ENCODE measurements at places on chromosomes 12 and 14. TPM values are rescaled to one million over a fixed set of nuclear protein-coding genes. Genes with fewer than 3 reads are reported as not detected.

DNA sequence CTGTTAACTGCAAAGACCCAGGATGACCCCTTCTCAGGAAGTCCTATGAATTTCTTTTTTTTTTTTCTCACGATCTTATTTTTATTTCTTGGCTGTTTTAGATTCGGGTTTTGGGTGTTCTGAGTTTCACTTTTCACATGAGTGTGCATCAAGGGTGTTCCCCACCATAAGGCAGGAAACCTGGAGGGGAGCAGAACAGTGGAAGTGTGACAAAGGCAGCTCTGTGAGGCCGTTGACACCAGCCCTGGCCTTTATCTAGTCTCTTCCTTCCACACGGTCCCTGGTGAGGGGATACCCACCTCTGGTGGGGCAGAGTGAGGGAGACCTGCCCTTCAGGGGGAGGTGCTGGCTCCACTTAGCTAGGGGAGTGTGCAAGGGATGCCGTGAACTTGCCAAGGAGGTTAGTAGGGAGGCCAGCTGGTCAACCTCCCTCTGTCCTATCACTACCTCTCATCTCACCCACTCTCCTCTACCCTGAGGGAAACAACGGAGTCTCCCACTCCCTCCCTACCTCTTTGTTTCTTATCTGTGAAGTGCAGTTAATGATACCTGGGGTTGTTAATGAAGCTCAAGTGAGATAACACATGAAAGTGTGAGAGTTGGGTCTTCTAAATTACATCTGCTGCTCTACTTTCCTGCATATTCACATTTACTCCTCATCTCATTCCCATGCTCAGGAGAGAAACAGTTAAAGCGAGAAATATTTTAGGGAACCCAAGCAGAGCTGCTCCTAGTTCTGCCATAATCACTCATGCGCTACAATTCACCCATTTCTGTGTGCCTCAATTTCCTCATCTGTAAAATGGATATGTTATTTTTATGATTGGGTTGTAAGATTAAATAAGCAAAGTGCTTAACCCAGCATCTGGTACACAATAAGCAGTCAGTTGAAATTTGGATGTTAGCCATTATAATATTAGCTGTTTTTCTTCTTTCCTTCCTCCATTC lies 4.4 kb upstream of the GALNT6 start:
- no peak overlapping the region for H3K27ac ChIP-seq
- H3K27me3 ChIP-seq: no peaks in the 10 kb centered on the region
- peak; percentile 46 for DNase-seq
- H3K36me3 ChIP-seq: no peaks in the 10 kb centered on the region
- no peak overlapping the region for H3K4me3 ChIP-seq

DNA sequence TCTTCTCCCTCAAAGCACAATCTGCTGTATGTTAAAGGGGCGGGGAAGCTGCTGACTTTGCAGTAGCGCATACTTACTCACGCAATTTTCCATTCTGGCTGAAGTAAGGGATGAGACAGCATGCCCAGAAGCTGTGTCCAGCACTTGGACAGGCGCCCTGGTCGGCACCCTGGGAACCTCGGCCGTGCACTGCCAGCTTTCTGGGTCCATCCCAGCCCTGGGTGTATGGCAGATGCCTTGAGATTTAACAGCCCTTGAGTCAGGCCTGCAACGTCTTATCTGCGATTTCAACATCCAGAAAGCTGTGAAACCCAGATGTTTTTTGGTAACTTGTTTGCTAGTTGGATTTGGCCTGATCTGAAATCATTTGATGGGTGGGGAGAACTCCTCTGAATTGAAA lies 16.1 kb downstream of the EML1 start:
- no peaks in the 10 kb centered on the region for H3K36me3 ChIP-seq
- no peaks in the 10 kb centered on the region for H3K4me1 ChIP-seq
- peak; percentile 49 for DNase-seq
- H3K27me3 ChIP-seq: no peaks in the 10 kb centered on the region
- no peak overlapping the region for H3K4me3 ChIP-seq

The P2RX2 gene
- not detected for total RNA-seq

The SLC6A13 gene
- total RNA-seq: not detected

DNA sequence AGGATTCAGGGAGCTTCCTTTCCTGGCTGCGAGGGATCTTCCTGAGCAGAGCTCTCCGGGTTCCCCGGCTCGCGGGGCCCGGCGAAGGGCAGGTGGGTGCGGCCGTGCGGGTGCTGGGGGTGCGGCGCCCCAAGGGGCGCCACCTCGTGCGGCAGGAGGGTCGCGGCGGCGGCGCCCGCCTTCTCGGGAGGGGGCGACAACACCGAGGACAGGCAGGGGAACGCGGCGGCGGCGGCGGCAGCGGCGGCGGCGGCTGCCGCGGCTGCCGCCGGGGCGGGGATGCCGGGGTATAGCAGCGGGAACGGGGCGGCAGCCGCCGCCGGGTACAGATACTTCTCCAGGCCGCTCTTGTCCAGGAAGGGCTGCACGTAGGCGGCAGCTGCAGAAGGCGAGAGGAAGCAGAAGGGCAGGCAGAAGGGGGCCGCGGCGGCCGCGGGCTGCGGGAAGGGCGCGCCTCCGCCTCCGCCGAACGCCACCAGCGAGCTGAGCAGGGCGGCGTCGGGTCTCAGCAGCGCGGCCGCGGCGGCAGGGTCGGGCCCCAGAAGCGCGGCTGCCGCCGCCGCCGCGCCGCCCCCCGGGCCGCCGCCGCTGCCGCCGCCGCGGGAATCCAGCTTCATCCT lies 2.7 kb downstream of the BHLHE41 start:
- peak overlapping the region; percentile 50 for H3K4me3 ChIP-seq
- peaks cover 22% of the 10 kb centered on the region for H3K4me1 ChIP-seq
- H3K27ac ChIP-seq: peak overlapping the region; percentile 99
